Stimulated activated naive CD4-positive, alpha-beta T cell treated with Interleukin-2 at 50 U/mL for 16 hours (primary cell): ENCODE measurements at places on chromosomes 16 and 17.
A peak's percentile ranks its signal among the peaks of the same experiment; 100 is the strongest.

DNA sequence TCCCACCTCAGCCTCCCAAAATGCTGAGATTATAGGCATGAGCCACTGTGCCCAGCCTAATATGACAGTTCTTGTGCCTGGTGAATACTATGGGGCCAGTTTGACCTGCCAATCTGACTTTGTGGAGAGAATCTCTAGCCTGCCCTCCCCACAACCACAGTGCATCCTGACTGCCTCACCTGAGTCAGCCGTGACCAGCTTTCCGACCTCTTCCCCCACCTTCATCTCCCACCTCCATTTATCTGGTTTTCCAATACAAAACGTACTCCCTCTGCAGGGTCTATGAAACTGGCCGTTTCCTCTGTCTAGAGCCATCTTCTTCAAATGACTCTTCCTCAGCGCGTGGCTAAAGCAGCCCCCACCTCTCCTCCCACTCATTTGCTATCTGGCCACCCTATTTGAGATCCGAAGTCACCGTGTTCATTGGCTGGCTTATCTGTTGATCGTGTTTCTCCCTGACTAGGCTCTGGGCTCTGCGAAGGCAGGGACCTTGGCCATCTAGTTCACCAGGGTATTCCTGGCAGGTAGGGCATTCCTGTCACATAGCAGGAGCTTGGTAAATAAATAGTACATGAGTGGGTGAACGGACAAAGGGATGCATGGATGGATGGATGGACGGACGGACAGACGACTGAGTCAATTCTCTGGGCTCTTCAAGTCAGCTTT is 22.3 kb upstream of the PLLP start:
- DNase-seq, result no peak

DNA sequence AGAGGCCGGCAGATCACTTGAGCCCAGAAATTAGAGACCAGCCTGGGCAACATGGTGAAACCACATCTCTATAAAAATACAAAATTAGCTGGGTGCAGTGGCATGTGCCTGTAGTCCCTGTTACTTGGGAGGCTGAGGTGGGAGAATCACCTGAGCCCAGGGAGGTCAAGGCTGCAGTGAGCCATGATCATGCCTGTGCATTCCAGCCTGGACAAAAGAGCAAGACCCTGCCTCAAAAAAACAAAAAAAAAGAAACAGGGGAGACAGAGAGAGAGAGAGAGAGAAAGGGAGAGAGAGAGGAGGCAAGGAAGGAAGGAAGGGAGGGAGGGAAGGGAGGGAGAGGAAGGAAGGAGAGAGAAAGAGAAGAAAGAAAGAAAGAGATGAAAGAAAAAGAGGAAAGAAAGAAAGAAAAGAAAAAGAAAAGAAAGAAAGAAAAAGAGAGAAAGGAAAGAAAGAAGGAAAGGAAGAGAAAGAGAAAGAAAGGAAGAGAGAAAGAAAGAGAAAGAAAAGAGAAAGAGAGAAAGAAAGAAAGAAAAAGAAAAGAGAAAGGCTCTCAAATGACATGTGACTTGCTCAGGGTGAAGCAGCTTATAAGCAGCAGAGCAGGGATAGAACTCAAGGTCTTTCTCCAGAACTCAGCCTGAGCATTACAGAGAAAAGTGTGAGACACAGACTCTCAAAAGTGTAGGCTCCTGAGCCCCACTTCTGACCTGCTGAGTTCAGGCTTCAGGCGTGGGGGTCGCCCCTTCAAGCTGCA is 15.5 kb downstream of the CX3CL1 start:
- no peak for DNase-seq

DNA sequence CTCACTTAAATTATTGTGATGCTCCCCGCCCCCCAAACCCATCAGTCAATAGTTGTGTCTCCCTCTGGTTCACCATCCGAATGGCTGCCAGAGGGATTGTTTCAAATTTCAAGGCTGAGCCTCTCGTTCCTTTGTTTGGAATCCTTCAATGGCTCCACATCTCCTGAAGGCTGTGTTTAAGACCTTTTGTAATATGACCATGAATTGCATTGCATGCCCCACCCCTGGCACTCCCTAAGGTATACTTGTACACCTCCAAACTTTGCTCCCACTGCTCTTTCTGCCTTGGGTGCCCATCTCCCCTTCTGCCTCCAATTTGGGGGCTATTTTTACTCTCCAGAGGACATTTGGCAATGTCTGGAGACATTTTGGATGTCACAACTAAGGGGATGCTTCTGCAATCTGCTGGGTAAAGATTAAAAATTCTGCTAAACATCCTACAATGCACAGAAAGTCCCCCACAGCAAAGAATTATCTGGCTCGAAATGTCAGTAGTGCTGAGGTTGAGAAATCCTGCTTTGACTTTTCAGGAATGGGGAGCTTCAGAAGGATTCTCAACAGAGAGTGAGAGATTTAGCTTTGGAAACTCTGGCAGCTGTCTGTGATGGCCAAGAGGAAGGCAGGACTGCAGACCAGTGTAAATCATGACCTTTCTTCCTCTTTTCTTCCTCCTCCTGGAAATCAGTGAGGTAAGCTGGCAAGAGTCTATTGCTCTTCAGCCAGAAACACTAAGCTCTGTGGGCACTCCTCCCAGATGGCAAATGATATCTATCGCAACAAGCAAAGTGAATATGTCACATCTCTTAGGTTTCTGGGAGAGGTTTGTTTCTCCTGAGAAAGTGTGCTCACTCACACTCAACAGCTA is 8.7 kb upstream of the IL4R start:
- DNase-seq, result no peak

DNA sequence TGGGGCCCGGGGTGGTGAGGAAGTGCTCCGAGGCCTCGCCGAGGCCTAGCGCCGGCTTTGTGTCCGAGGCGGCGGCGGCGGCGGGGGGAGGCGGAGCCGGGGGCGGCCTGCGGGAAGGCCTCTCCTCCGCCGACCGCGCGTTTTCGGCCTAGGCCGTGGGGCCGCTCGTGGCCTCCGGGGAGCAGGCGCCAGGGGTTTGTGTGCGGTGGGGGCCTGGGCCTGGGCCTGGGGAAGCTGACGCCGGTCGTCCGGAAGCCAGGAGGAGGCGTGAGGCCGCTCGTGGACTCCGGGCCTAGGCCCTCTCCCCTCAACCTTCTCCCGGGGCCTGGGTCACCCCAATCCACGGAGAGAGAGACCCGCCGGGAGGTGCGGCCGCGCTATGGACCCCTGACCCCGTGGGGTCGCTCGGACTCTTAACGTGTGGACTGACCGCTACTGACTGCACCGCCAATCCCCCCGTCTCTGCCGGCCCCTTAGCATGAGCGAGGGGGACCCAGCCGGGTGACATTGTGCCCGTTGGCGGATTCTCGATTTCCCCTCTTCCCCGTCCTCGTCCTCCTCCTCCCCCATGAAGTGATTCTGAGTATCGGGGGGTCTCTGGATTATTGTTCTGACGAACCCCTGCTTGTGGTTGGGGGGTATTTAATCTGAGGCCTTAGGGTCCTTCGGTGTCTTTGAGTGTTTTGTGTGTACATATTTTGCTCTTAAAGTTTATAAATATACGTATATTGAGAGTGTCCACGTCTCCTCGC is 660 bp downstream of the RBBP6 start:
- peak; percentile 49 for DNase-seq

- no peak for DNase-seq
These were observed 112.2 kb upstream of the ZNF750 start for GRCh38 chr17:82952019-82952418.

GRCh38 chr17:35313875-35314409 is 59.5 kb downstream of the SLFN11 start:
- DNase-seq, result no peak

- no peak for DNase-seq
These were observed 17.5 kb upstream of the MLKL start for GRCh38 chr16:74718140-74718539.

DNA sequence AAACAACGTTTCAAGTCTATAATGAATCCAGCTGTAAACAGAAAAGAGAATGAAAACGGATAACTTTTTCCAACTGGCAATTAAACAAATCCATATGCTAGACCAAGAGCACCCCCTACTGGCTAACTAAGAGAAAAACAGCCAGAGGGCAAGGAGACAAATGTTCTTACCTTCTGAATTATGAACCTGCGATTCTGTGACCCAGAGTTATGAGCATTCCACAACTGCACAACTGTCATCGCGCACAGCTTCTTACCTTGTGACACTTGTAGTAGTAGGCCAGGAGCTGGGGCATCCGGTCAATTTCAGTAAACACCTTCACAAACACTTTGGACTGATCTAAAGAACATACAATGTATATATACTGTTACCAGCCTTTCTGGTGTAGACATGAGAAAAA is 18.6 kb downstream of the COG7 start:
- DNase-seq, result no peak

DNA sequence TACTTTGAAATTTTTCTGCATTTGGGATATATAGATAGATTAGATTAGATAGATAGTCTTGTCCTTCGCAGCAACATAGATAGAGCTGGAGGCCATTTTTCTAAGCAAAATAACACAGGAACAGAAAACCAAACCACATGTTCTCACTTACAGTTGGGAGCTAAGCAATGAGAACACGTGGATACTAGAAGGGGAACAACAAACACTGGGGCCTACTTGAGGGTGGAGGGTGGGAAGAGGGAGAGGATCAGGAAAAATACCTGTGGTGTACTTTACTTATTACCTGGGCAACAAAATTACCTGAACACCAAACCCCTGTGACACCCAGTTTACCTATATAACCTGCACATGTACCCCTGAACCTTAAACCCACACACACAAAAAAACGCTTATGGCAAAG is 14.3 kb downstream of the PRKAR1A start:
- DNase-seq, result no peak

DNA sequence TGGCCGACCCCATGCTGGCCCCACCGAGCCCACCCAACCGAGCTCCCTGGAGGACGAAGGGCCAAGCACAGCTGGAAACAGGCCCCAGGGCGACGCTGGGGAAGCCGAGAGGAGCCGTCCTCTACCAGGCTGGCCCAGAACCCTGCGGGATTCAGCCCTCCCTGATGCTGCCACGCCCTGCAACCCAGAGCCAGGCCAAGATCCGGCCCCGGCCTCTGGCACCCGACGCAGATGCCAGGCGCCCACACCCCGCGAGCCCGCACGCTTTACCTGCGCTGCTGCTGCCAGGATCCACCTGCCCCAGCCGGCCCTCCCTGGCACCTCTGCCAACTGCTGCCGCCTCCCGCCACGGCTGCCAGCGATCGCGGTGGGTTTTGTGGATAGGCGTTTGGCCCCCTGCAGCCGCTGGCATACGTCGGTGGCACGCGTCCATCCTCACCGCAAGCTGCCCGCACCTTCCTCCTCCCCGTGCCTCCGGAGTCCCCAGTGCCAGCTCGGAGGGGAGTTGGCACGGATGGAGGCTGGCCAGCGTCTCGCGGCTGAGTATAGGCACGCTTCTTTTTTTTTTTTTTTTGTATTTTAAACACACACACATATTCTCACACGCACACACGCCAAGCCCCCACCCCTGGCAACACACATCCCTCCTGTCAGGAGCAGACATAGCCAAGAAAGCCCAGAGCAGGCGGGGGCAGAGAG is 41.3 kb upstream of the ACSF3 start:
- no peak for DNase-seq
